Activated CD8-positive, alpha-beta T cell treated with anti-CD3 and anti-CD28 coated beads, Interleukin-2, amount 10 ng/mL, durations not matched to agents 7 days and 5 days (primary cell): ENCODE measurements at places on chromosomes 7 and 10.

GRCh38 chr7:13288516-13288915 lies 601.1 kb downstream of the ARL4A start:
- no peak overlapping the region for H3K4me3 ChIP-seq
- no peaks in the 10 kb centered on the region for H3K27me3 ChIP-seq

DNA sequence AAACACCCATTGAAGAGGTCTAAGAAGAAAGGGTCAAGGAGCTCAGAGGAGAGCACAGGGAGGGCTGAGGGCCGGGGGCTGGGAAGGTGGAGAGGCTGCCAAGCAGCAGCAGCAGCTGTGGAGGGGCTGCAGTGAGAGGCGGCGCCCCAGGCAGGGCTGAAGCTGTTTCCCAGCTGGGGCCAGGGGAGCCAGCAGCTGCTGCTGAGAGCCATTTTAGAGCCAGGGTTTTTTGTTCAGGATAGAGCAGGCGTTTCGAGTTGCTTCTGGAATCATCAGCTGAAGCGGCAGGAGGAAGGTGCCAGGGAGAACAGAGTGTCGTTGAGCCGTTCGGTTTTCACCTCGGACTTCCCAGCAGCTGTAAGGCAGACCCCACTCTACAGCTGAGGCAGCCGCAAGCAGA lies 62.7 kb downstream of the LANCL2 start:
- no peak for DNase-seq
- no peaks in the 10 kb centered on the region for H3K27me3 ChIP-seq
- H3K4me3 ChIP-seq = no peak overlapping the region
- H3K27ac ChIP-seq = no peak overlapping the region

GRCh38 chr7:22826593-22826992 lies 3.9 kb upstream of the TOMM7 start:
- H3K4me3 ChIP-seq = no peak overlapping the region
- no peak overlapping the region for H3K27ac ChIP-seq
- DNase-seq = no peak
- H3K27me3 ChIP-seq = peaks cover 23% of the 10 kb centered on the region
- peaks cover 2% of the 10 kb centered on the region for H3K36me3 ChIP-seq
- peaks cover 14% of the 10 kb centered on the region for H3K4me1 ChIP-seq

- no peak overlapping the region for H3K4me3 ChIP-seq
- no peaks in the 10 kb centered on the region for H3K4me1 ChIP-seq
- no peak for DNase-seq
These were observed 84.7 kb upstream of the GPR141 start for GRCh38 chr7:37598824-37599223.

DNA sequence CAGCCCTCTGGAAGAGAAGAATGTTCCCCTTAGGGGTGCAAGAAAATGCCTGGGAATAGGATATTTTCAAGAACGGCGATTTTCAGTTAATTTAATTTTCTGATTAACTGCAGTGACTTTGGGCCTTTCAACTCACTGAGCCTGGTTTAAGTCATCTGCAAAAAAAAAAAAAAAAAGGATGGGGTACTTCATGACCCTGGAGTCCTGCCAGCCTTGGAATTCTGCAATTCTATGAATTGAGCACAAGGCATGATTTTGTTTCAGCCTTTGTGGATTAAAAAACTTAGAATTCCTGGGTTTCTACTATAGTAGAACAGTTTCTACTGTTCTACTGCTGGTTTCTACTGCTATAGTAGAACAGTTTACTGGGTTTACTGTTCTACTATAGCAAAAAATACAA lies 58.3 kb upstream of the CALD1 start:
- no peaks in the 10 kb centered on the region for H3K4me1 ChIP-seq
- no peak overlapping the region for H3K4me3 ChIP-seq
- H3K36me3 ChIP-seq = no peaks in the 10 kb centered on the region
- no peak for DNase-seq
- H3K27ac ChIP-seq = no peak overlapping the region

DNA sequence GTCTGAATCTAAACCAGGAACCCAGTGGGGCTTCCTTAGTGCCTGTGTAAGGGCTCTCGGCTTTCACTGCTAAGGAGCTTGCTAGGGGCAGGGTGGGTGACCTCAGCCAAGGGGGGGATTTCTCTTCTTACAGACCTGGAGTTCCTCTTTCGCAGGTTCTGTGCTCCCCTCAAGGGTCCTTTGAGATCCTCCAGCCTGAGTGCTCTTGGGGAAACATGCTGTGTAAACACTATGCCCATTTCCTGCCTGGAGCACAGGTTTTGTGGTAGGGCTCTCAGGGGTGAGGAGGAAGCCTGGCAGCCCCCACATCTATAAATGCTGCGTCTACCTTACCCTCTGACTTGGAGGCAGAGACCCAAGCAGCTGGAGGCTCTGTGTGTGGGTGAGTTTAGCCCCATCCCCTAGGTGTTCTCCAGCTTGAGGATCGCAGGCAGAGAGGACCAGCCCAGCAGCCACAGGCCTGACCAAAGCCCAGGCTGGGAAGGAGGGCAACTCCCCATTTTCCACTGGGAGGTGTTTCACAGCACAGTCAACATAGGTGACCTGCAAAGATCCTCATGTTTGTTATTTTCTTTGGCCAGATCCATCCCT lies at the start of gene SFTPA1:
TSS of gene SFTPA1 (plus strand) at position 339 of the 591 bp plus-strand sequence. CDS start 887 bp downstream, outside the sequence.
- H3K27me3 ChIP-seq = peaks cover under 1% of the 10 kb centered on the region
- DNase-seq = no peak
- H3K27ac ChIP-seq = no peak within 1 kb of the TSS
- H3K36me3 ChIP-seq = no peaks in the 10 kb centered on the region
- H3K4me1 ChIP-seq = no peaks in the 10 kb centered on the region

- H3K36me3 ChIP-seq = no peaks in the 10 kb centered on the region
- no peak overlapping the region for H3K27ac ChIP-seq
- DNase-seq = no peak
These were observed 181.4 kb downstream of the CUX1 start for GRCh38 chr7:101998906-101999240.
